ENCODE measurements at places on chromosomes 16 and 17.

DNA sequence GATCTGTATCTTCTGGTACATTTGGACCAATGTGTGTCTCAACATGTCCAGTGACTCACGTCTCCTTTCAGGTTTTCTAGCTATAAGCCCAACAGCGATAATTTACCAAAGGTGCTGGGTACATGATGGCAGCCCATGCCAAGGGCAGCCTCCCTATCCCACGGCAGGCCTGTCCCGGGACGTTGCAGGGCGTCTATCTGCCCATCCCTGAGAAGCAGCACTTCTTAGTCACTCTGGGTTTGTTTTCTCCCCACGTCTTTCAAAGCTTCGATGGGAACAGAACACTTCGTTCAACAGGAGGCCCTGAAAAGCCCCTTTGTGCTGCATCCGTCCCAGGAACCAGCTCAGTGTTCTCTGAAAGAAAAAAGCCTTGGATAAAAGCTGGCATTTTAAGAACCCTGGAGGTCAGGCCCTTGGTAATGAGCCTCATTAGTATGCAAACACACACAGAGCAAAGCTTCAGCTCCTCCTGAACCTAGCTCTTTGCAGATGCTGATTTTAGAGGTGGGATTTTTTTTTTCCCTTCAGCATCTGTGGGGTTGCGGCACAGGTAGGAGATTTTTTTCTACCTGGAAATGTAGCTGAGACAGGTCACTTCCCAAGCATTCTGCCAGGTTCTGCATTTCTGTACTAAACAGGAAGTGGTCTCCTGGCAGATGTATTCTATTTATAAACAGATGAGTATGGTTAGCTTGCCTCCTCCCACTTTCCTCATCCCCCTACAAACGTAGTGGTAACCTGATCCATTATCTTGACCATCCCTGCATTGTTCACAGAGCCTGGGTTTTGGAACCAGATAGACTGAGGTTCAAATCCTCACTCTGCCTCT is 17.5 kb upstream of the MT4 start:
- no peak for DNase-seq

DNA sequence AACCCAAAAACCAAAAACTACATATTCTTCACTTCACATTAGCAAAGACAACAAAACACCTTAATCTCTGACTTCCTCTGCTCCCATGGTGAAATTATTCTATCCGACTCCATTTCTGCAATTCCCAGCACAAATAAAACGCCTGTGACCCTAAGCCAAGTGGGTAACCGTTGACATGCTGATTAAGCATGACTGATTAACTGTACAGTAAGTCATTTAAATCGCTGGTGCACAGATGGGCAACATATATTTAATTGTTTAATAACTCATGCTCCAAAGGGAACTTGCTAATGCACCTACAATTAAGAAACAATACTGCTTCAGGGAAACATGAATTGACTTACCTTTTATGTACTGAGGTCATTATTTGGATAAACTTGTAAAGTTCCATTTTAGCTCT is 436.7 kb downstream of the KIF2B start:
- DNase-seq, result no peak

- DNase-seq, result no peak
Measured at GRCh38 chr17:69111794-69112193, 29.9 kb downstream of the ABCA6 start.

DNA sequence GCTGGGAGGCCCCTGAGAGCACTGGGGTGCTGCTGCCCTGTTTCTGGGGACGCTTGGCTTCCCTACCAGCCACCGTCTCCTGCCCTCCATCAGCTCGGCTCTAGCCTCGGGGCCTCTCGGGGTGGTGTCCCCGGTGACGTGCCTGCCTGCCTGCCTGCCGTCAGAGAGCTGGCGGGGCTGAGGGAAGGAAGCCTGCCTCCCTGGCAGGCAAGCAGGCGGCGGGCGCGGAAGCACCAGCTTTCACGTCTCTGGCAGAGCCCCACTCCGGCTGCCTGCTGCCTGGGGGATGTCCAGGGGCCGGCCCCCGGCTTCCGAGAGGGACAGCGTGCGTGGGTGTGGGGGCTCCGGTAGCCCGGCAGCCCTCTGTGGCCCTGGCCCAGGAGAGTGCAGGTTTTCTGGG is 9.3 kb downstream of the CENPX start:
- DNase-seq, result no peak

- no peak for DNase-seq
Measured at GRCh38 chr17:34990921-34991365, 10.6 kb downstream of the LIG3 start.

- no peak for DNase-seq
Measured at GRCh38 chr16:35559911-35560636, 2100.7 kb downstream of the TP53TG3F start.

DNA sequence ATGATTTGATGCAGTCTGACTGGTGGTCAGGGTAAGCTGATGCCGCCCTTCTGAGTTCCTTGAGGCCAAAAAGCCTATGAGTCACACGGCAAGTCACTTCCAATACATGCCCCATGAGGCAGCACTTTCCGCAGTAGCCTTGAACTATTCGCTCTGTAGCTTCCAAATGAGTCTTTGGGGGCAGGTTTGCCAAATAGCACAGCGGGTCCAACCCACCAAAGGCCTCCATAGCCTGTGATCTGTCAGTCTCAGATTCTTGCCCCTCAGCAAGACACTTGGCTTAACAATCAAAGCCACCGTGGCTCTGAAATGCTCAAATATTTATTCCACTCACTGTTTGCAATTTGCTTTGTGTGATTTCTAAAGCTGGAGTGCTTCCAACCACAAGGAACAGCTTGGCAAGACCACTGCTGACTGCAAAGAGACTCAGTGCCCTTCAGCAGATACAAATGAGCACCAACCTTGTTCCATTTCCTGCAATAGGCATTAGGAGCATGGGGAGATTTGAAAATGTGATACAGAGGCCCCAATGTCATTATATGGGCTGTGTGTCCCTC is 45.4 kb downstream of the CLEC19A start:
- no peak for DNase-seq

- DNase-seq, result no peak
Measured at GRCh38 chr16:89341697-89342694, 124.5 kb downstream of the ZNF778 start.

DNA sequence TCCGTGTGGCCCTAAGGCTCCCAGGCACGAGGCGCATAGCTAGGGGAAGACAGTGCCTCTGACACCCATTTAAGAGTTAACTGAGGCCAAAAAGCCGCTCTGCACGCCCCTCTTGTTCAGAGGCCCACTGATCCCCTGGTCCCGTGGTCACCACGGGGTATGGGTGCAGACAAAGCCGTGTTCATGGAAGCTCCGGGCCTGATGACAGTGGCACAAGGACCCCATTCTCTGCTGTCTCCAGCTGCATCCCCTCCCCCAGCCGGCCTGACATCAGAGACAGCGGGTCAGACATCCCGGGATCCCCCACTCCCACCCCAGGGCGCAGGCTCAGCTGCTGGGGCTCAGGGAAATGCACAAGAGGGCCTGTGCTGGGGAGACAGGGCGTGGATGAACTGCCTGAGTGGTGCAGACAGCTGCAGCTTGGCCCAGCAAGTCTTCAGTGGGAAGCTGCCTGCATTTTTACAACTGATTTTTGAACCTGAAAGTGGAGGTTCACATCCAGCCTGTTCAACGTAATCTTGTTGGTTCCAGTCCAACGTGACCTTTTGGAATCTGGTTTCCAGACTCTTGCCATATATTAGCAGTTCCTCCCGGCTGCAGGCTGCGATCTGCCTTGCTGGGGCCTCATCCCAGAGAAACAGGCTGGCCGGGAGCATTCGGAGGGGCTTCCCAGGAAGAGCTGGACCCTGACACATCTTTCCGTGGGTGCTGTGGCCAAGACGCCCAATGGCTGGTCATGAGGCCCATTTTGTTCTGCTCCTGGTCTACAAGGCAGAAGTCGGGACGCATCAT is 9.7 kb upstream of the BAHCC1 start:
- DNase-seq, result no peak

DNA sequence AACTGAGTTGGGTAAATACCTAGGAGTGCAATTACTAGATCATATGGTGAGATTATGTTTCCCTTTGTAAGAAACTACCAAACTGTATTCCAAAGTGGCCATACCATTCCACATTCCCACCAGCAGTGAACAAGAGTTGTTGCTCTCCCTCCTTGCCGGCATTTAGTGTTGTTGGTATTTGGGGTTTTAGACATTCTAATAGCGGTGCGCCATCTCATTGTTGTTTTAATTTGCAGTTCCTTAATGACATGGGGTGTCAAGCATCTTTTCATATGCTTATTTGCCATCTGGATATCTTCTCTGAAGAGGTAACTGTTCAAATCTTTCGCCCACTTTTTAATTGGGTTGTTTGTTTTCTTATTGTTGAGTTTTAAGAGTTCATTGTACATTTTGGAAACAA is 164.2 kb upstream of the LHX1 start:
- DNase-seq, result no peak

- DNase-seq, result no peak
Measured at GRCh38 chr16:81405702-81406113, 38.9 kb upstream of the CMIP start.

DNA sequence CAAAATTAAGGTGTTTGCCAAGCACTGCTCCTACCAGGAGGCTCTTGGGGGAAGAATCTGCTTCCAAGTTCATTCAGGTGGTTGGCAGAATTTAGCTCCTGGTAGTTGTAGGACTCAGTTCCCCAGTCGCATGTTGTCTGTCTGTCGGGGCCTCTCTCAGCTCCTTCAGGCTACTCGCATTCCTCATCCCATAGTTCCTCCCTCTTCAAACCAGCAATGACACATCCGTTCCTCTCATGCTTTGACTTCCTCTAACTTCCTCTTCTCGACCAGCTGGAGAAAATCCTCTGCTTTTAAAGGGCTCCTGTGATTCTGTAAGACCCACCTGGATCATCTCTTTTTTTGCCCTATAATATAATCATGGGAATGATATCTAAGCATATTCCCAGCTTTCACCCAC is 108.1 kb downstream of the PMP22 start:
- no peak for DNase-seq

- DNase-seq, result no peak
Measured at GRCh38 chr16:31267332-31268032, 7.7 kb downstream of the ITGAM start.

GRCh38 chr17:3927628-3928340 is 11.5 kb upstream of the P2RX1 start:
- DNase-seq, result no peak

DNA sequence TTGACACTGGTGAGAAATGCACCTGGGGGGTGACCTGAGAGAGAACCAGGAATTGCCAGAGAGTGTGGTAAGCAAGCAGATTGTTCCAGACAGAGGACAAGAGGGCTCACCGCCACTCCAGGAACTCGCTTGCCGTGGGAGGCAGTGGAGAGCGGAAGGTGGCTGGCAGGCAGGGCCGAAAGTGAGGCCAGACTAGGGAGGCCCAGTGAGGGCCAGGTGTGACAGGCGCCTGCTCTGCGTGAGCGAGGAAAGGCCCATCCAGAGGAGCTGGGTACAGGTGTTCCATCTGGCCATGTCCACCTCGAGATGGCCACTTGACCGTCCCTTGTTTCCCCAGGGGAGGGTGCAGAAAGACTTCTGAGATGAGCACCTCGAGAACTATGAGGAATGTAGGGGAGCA is 11.9 kb upstream of the MYO15B start:
- no peak for DNase-seq

DNA sequence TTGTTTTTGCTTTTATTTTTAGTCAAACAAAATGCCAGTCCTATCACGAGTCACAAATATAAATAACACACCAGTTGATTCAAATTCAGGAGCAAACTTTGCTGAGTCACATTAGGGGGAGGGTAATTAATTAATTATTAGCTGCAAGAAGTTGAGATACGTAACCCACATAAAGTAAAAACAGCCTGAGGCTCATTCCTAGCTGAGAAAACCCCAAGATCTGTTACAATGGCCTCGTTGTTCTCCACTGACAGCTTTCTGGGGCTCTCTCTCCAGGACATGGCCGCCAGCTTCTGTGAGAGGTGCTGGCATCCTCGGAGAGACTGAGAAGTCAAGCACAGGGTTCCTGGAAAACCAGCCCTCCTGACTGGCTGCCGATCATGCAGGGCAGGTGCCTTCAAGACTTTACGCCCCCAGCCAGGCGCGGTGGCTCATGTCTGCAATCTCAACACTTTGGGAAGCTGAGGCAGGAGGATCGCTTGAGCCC is 11.1 kb downstream of the RAB40B start:
- DNase-seq, result no peak

GRCh38 chr16:5020551-5020950 is 13.2 kb downstream of the NAGPA start:
- DNase-seq, result no peak

- DNase-seq, result no peak
Measured at GRCh38 chr16:65319621-65320231, 197.9 kb upstream of the CDH11 start.

DNA sequence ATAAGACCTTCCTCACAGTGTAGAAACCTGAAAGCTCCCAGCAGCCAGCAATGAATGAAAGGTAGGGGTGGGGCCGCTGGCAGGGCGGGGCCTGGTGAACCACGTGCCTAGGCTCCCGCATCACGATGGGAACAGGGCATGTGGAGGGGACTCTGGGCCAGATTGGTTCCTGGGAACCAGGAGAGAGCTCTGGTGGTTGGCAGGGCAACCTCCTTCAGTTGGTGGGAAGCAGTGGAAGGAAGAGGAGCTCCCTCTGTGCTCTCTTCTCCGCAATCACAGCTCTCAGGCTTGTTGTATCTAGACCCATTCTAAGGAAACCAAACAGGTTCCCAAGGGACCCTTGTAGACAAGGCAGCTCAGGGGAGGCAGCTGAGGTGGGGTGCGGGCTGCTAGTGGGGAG is 10.5 kb downstream of the GGA2 start:
- DNase-seq, result no peak

GRCh38 chr17:14038206-14038605 is 31.1 kb upstream of the COX10 start:
- no peak for DNase-seq

DNA sequence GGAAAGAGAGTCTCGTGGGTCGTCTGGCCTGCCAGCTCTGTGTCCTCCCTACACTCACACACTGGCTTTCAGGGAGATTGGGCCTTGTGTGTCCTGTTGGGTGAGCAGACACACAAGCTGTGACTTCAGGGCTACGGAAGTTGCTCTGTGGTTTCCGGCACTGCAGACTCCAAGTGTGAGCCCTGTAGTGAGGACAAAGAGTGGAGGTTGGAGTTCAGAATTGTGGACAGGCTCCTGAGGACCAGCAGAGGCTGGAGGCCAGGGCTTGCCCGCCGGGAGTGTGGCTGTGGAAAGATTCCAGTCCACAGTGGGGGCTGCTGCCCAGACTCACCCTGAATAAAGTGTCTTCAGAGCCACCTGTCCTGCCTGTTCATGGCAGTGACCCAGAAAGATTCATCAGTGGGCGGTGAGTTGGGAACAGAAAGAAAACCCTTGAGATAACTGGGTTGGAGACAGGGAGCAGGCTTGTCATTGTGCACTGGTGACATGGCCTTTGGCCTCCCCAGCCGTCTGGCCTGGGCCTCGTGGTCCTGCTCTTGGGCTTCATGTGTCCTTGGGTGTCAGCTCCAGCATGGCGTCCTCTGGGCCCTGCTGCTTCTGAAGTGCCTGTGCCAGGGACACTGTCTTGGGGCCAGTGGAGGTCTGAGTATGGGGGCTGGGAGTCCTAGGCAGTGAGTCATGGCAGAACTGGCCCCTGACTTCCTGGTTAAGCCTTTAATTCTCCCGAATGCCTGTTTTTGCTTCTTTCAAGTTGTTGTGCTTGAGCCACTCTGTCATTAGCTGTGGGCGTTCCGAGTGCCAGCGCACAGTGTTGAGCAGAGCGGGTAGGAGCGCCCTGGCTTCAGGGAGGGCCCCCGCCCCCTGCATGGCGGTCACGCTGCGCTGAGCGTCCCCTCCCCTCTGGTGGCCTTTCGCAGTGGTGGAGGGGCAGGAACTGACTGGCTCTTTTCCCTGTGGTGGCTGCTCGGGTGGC is 19.9 kb upstream of the ZNF750 start:
- DNase-seq, result peak; percentile 62

GRCh38 chr17:80892019-80892855 is 99.4 kb upstream of the CHMP6 start:
- peak; percentile 93 for DNase-seq

- no peak for DNase-seq
Measured at GRCh38 chr16:14240219-14240843, 169.2 kb downstream of the MRTFB start.

Measured in activated CD4-positive, alpha-beta T cell treated with anti-CD3 and anti-CD28 coated beads, Interleukin-2, amount 50 U/mL, for 4 hours (primary cell).